ENCODE measurements at places on chromosomes 2 and 18.

DNA sequence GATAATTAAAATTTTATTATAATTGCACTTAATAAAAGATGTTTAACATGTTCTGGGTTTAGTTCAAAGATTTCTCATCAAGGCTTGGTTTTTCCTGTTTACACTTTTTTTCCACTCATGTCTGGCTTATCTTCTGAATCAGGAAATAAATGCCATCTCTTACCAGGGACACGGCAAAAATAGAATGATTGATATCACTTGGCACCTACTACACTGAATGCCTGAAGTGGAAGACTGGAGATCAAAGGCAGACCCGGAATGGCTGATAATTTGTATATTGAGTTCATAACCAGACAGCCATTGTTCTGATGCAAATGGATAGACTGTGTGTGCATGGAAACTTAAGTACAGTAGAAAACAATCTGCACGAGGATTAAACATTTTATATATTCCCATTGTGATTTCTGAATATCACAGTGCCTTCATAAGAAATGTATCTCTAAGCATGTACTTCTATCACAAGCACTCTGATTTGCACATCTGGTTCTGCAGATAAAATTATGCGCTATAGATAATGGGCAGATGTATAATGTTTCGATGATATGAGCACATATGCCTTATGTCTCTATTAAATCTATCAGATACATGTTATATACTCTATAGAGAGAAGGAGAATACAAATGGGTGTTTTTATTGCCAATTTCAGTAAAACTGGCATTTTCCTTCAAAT lies 304.8 kb downstream of the RND3 start:
- ATAC-seq: no peak

DNA sequence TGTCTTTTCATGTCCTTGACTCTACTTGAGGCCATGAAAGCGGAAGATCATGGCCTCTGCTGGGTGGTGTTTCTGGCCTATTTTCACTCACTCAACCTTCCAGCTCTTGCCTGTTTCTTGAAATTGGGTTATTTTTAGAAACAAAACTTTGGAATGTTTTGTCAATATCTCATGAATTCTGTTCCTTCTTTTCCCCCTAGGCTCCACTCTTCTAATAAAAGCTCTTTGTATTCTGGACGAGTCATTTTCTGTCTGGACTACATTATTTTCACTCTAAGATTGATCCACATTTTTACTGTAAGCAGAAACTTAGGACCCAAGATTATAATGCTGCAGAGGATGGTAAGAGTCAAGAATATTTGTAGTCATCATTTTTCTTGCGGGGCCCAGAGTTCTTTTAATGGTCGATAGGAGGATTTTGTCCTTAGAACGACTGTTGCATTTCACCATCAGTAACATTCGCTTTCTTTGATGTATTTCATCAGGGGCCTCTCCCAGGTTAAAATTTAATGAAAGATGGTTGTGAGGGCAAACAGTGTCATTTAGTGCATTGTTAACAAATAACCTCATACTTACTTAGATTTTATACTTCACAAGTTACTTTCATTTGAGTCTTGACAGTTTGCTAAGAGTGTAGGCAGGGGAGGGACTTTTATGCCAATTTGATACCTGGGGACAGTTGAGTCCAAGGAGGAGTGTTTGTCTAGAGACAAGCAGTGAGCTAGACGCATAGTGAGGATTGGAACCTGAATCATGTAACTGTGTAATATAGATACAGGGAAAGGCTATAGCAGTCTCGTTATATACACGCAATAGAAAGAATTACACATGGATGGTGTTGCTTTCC lies 64.6 kb downstream of the TRPM8 start:
- ATAC-seq: no peak

- ATAC-seq: no peak
Measured at GRCh38 chr2:22626621-22627020, 758.4 kb upstream of the KLHL29 start.

DNA sequence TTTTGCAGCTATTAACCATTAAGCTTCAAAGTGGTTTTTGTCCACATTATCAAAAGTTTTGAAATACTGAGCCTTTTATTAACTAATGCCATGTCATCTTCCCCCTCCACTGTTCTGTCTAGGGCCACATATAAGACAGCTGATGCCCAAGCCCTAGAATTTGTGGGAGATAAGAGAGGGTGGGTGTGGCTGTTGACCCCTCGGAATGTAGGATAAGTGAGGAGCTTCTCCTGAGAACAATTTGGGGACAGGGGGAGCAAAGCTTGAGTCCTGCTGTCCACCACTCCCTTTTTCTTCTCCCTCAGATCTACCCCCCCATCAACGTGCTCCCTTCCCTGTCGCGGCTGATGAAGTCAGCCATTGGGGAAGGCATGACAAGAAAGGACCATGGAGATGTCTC lies 14.3 kb upstream of the ANKRD53 start:
- no peak for ATAC-seq

DNA sequence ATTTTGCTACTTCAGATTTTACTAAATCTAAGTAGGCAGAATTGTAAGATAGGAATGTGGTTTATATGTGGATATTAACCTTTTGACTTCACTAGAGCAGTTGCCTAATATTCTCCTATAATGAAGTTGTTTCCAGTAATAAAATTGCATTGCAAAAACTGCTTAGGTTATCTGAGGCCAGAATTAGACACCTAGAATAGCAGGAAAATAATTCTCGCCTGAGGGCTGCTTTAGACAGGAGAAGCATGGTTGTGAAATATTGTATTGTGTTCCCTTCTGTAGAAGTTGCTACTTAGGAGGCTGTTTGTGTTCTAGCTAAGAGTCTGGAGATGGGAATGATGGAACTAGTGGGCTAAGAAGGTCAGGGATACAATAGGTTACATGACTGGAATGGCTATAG lies 146.3 kb downstream of the PLCL1 start:
- ATAC-seq: peak; percentile 66

All from motor neuron (in vitro differentiated cells).